BJ (cell line): ENCODE measurements at places on chromosomes 16 and 17. TPM values are rescaled to one million over a fixed set of nuclear protein-coding genes. Genes with fewer than 3 reads are reported as not detected.

RPH3AL gene
- polyA plus RNA-seq, result 2.8 and 4.0 TPM in 2 replicates

LHX1 gene
- polyA plus RNA-seq, result not detected in 2 replicates

FLOT2 gene
- polyA plus RNA-seq, result 62.2 and 86.0 TPM in 2 replicates

RPS6KB1 gene
- polyA plus RNA-seq, result 7.4 and 15.7 TPM in 2 replicates

HSD11B2 gene
- polyA plus RNA-seq, result 0.07 TPM in 1 of 2 replicates, not detected in the other

MYO15B gene
- polyA plus RNA-seq, result 0.72 and 1.3 TPM in 2 replicates

CD2BP2 gene
- 48.2 and 50.3 TPM in 2 replicates for polyA plus RNA-seq

GINS2 gene
- 5.5 and 5.8 TPM in 2 replicates for polyA plus RNA-seq

GRCh38 chr17:60393840-60394723 lies 2.1 kb upstream of the USP32 start:
- no peak for DNase-seq

DNA sequence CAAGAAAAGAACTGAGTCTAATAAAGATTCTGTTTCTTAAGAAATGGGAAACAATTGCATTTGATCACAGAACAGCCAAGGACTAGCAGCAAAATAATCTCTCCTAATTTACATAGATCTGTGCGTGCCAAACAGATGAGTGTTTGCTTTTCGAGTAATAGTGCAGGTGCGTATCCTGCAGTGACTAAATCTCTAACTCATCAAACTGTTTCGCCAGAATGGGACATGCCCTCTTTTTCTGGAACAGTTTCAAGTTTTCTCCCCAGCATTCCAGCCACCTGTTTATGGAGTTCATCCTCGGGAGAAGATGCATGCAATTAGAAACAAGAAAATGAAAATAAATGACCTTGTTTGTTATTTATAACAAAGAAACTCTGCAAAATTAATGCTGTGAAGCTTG lies 5.7 kb upstream of the TOX3 start:
- no peak for DNase-seq

- DNase-seq, result no peak
Observed at GRCh38 chr16:15751940-15752339, 101.9 kb downstream of the NDE1 start.

DNA sequence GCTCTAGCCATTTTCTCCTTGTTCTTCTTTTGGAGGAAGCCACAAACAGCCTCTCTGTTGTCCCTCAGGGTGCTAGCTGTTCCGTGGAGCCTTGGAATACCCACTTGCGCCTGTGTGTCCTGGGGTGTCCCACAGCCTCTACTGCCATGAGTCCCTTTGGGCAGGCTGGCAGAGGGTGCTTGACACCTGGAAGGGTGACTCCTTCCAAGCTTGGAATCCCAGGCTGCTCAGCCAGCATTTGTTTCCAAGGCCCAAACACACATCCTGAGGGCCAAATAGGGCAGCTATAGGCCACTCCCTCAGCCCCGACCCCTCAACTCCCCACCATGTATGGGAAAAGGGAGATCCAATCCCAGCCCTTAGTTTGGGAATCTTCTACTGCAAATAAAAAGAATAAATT lies 14.9 kb downstream of the ZNHIT3 start:
- no peak for DNase-seq
